Stimulated activated CD8-positive, alpha-beta memory T cell treated with anti-CD3 and anti-CD28 coated beads, Interleukin-12 subunit alpha, Interleukin-12 subunit beta, amount 100 ng/mL, for 4 hours (primary cell): ENCODE measurements at places on chromosomes 7 and 10.

GRCh38 chr10:125231813-125232475 lies 71.6 kb upstream of the CTBP2 start:
- no peak for DNase-seq

DNA sequence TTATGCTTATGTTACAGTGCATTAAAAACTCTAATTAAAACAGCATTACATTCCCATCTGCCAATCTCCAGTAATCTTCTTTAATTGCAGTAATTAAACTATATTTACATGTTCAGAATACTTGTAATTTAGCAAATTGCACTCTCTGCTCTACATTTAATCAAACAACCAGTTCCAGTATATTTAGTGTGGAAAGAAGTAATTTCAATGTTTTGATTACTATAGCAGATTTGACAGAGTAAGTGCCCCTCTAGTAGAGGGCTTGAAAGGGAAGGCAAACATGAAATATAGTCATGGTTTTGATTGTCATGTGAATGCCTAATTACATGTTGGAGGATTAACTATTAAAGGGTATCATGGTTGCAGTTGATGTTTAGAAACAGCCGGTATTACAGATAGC lies 739.7 kb downstream of the AUTS2 start:
- no peak for DNase-seq

GRCh38 chr10:85538601-85539000 lies 828.0 kb downstream of the GRID1 start:
- no peak for DNase-seq

- no peak for DNase-seq
These were observed 35.0 kb upstream of the ELMO1 start for GRCh38 chr7:37483627-37484026.

GRCh38 chr10:89219513-89220218 lies 12.5 kb upstream of the CH25H start:
- no peak for DNase-seq

- DNase-seq, result no peak
These were observed 64.4 kb downstream of the KCND2 start for GRCh38 chr7:120337308-120337907.

DNA sequence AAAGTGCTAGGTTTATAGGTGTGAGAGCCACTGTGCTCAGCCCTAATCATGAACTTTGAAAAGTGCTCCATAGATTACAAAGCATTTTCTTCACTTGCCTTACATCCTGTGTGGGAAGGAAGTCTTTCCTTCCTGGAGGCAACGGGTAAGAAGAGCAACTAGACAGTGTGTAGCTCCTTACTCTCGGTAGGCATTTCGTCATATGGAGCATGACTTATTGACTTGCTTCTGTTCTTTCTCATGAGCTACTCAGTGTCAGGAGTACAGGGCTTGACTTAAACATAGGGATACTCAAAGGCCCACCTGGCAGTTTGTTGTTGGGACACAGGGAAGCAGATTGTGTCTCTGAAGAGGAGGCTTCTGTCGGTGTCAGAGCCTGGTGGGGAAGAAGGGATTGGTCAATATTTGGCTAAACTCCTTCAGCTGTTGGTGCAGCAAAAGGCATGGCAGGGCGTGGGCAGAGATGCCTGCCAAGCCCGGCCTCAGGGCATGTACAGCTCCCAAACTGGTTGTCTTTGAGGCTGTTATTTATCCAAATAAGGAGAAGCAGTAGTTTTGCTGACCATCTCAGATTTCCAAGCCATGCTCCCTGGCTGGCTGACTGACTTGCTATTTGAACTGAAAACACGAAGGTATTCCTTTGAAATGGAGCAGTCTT lies 248.9 kb downstream of the KIAA1217 start:
- no peak for DNase-seq

- no peak for DNase-seq
These were observed 56.2 kb downstream of the ITGB1 start for GRCh38 chr10:32901815-32902214.

DNA sequence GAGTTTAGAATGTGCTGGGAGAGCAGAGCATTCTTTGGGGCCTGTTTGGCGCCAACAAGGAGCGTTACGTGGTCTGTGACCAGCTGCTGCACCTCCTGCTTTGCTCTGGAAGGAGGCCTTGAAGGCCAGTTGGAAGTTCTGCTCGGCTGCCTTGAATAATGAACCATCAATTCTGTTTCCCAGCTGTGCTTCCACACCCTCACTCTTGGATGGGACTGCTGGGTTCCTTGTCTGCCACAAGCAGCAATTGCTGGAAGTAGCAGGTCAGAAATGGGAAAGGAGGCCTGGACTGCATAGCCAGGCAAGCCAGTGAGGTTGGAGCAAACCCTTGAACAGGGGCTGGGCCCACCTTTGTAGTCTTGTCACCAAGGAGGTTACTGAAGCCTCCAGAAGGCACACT lies 86.6 kb upstream of the INSYN2A start:
- no peak for DNase-seq

GRCh38 chr10:31709476-31709875 lies 219.2 kb downstream of the ARHGAP12 start:
- DNase-seq, result no peak

- no peak for DNase-seq
These were observed 215.7 kb upstream of the CSTF2T start for GRCh38 chr10:51915031-51915542.

DNA sequence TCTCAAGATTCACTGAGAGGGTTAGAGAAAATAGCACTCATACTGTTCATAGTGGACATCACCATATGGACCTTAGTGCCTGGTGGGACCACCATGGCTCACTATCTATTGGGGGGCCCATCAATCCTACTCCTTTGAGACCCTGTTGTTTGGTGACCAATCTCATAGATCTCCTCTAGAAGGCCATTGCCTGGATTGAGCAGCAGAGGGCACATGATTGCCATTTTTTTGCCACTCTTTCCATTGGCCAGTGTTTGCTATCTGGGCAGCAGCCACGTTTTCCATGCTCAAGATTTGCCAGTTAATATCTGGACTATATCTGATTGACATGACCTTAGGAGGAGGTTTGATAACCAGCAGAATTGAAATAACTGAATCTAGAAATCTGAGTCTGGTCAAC lies 244.5 kb downstream of the ITGB1 start:
- DNase-seq, result no peak

DNA sequence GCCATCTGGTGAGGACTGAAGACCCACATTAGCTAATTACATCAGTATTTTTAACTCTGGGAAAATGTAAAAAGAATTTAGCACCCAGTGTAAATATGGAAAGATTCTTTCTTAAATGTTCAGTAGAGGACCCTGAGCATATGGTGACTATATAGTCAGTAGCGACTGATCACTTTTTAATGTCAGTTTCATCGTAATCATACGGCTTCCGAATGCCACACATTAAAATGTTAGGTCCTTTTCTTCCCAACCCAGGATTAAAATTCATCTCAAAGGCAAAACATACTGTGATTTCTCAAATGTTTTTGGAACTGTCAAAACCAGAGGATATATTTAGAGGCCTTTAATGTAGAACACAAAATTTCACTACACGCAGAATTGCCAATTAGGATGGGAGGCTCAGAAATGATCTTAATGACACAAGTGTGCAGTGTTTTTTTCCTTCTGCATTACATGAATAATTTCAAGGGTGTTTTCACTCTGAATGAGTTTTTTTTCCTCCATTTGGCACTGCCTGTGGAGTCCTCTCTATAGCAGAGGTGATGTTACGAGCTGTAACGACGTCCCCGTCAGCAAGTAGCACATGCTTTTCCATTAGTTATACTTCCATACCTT lies 382.7 kb downstream of the PAXIP1 start:
- no peak for DNase-seq

DNA sequence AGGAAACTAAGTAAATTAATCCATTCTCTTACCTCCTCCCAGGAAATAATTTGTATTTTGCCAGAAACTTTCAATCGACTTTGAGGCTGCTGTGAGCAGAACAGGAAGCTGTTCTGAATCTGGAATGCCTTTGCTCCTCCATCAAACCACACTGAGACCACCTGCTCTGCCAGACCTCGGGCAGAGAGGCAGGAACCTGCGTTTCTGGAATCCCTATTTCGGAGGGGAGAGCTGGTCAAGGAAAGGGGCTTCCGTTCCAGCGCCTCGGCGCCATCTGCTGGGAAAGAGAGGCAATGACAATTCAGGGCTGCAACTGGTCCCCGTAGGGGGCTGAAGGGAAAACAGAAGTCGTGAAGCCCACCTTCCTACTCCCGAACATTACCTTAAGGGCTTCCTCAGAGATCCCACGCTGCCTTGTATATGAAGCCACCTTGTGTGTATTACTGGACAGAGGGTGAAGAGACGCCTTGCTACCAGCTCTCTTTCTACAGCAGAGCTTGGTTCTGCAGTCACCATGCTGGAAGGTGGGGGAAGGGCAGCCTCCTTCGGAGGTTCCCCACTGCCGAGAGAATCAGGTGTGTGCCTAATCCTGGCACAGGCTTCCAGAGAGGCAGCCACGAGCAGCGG lies 31.2 kb downstream of the ZNF467 start:
- peak; percentile 33 for DNase-seq

- no peak for DNase-seq
These were observed 10.7 kb downstream of the NRP1 start for GRCh38 chr10:33323721-33324120.

DNA sequence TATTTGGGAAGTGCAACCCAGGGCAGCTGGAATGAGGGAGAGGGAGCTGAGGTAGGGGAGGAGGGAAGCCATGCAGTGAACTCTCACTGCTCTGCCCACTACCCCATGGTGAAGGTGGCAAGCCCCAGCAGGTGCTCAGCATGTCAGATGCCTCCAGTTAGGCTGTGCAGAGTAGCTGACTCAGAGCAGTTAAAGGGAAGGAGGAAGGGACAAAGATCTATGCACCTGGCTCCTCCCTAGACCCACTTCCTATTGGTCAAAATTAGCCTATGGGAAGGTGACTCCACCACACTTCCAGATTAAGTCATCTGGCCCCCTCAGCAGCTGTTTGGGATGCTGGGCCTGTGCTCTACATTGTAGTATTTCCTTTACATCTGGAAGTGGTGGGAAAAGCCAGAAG lies 125.7 kb upstream of the MTPN start:
- no peak for DNase-seq

GRCh38 chr7:79730971-79731370 lies 277.5 kb upstream of the MAGI2 start:
- no peak for DNase-seq

DNA sequence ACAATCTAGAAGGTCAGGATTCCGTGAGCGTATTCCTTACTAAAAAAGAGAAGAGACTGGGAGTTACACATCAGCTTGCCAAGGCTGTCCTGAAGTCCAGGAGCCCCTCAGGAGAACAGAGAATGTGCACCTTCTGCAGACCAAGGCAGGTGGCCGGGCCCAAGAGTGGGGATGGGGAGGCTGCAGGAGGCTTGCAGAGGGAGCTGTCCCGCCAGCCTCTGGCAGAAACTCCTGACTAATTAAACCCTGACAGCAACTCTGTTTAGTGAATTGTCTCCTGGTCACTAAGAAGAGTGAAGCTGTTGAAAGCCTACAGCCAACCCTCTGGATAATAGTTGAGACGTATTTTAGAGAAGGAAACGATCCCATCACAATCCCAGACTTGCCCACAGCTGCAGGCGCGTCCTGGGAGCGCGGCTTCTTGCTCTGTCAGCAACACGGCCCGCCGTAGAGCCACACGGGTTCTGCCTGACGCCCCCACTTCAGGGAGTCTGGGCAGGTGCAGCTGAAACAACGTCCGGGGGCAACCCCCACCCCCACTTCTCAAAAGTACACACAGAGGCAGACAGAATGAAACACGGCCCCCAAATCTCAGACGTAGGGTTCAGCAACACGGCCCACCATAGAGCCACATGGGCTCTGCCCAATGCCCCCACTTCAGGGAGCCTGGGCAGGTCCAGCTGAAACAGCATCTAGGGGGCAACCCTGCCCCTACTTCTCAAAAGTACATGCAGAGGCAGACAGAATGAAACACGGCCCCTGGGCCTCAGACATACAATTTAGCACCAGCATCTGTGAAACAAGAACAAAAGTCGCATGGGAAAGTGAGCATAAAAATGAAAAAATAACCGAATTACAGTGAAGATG lies 45.2 kb downstream of the DIP2C start:
- DNase-seq, result no peak

DNA sequence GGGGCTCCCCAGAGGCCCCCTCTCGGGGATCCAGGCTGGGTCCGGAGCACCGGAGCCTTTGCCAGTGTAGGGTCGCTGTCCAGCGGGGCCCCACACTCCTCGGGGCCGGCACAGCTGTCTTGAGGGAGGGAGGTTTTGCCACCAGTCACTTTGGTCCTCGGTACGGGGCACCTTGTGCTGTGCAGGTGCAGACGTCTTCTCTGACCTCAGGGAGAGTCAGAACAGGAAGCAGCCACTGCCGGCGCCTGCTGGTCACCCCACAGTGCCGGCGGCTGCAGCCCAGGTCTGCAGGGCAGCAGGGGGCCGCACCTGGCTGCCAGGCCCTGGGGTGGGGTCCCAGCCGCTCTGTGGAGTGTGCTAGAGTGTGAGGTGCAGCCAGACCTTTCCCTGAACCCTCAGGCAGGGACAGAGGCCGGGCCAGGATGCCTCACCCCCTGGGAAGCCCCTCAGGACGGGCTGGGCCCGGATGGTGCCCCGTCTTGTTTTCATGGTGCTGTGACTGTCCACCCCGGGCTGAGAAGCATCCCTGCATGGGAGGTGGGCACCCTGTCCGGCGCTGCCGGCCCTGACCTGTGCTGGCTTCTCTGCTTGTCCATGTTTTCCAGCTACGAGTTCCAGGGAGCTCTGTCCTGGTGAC lies 8.2 kb downstream of the MAFK start:
- no peak for DNase-seq

DNA sequence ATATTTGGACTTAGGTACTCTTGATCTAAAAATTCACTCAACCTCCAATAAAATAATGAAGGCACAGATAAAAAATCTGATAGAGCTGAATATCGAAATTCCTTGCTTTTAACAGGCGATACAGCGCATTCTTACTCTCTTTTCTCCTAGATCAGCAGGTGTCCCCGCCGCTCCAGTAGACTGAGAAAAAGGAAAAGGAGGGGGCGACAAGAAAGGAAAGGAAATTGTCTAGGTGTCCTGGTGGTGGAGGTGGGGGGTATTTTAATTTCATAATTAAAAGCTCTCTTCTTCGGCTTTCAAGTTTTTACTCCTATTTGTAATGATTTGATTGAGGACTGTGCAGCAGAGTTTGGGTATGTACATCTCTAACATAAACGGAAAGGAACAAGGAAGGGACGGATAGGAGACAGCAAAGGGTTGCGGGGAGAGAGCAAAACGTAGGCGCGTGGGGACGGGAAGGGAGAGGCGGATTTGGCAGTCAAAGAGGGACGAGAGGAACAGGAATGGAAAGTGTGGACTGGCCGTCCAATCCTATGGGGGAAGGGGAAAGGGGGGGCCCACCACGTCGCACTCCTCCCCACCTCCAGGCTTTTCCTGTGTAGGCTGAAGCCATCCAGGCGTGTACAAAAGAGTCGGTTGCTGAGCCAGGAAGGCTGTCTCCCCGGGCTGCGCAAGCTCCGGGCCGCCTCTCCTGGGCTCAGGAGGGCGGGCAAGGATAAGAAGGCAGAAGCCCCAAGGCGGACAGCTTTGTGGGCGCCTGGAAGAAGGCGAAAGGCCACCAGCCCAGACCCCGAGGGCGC lies 875 bp upstream of the HECTD2 start:
- DNase-seq, result peak; percentile 20

GRCh38 chr7:103914147-103914899 lies 75.1 kb downstream of the RELN start:
- DNase-seq, result no peak
